ENCODE measurements at places on chromosomes 16 and 17.

- no peak for DNase-seq
Observed at GRCh38 chr17:45338996-45339535, 22.2 kb upstream of the MAP3K14 start.

DNA sequence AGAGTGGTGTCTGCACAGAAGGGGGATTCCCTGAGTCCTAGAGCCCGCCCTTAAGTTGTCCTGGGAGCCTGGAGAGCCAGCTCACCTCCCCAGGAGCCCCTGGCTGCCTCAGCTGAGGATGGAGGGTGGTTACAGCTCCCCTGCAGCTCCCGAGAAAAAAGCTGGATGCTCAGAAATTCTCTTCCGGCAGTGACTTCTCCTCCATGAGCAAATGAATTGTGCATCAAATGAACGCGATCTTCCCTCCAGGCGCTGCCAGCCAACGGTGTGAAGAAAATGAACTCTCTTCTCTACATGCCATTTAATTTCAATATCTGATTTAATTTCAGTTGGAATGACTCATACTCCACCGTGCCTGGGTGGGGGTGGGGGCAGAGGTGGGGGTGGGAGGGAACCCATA lies 14.3 kb upstream of the C16orf74 start:
- no peak for DNase-seq

DNA sequence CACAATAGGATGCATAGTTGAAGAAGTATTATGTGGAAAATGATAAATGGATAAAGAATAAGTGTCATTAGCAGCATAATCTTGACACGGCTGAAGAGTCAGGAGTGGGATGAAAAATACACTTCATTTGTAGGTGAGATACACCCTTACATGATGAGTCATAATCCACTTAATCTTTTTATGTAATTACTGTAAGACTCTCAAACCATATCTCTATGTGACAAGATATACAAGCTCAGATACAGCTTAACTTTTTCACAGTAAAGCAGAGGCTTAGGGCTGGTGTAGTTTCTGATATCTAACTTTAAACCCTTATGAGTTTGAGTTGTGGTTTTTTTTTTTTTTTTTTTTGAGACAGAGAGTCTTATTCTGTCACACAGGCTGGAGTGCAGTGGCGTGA lies 101.2 kb downstream of the FTO start:
- DNase-seq, result no peak

- DNase-seq, result no peak
Observed at GRCh38 chr17:50482110-50482509, 3.5 kb downstream of the RSAD1 start.

DNA sequence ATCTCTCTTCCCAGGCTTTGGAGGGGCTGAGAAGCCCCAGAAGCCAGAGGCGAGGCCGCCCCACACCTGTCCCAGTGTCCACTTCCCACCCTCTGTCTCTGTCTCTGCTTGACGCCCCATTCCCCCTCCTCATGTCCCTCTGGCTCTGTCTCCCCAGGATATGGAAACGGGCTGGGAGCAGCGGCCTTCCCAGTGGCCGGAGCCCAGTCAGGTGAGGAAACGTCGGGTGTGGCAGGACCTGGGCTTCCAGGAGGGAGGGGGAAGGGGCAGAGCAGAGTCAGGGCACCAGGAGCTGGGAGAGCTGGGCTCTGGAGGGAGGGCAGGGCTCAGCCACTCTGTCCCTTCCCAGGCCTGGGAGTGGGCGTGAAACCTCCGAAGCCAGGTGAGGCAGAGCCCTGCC lies 10.6 kb upstream of the PKMYT1 start:
- no peak for DNase-seq

DNA sequence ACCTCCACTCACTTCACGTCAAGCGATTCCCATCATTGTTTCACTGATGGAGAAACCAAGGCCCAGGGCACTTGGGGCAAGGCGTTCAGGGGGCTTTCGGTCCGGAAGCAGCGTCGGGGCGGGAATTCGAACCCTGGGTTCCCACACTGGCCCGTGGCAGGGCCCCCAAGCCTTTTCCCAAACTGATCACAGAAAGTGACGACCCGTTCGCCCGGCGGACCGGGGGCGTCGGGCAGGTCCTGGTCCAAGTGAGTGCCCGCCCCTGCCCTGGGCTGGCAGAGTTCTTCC lies 856 bp upstream of the MON1B start:
- no peak for DNase-seq

GRCh38 chr17:75454193-75454592 lies 2.2 kb upstream of the TMEM94 start:
- peak; percentile 91 for DNase-seq

DNA sequence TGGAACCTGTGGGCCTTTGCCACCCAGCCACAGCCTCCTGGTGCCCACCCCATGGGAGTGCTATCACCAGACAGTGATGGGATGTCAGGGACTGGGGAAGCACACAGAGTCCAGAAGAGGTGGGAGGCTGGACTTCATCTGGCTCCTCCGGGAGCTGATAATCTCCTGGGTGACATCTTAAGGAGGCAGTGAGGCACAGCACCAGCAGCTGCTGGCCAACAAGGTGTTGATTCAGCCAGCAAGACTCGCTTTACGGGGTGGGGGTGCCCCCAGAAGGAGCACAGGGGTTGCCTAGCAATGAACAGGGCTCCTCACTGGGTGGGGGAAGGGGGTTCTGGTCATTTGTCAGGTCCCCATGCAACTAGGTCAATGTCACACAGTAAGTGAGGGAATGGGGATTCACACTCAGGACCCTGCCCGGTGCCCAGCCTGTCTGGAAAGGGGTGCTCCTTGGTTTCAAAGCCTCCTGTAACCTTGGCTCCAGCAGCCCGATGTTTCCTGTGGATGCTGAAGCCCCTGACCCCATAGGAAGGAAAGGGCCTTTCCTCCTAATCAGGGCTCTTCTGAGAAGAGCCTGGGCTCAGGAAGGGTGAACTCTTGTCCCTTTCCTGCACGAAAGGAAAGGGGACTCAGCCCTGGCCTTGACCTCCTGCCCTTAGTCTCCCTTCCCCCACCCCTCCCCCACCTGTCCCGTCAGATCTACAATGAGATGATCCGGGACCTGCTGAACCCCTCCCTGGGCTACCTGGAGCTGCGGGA lies 17.7 kb downstream of the KIF19 start:
- no peak for DNase-seq

- DNase-seq, result peak; percentile 11
Observed at GRCh38 chr17:4199818-4200402, 56.9 kb downstream of the CYB5D2 start.

DNA sequence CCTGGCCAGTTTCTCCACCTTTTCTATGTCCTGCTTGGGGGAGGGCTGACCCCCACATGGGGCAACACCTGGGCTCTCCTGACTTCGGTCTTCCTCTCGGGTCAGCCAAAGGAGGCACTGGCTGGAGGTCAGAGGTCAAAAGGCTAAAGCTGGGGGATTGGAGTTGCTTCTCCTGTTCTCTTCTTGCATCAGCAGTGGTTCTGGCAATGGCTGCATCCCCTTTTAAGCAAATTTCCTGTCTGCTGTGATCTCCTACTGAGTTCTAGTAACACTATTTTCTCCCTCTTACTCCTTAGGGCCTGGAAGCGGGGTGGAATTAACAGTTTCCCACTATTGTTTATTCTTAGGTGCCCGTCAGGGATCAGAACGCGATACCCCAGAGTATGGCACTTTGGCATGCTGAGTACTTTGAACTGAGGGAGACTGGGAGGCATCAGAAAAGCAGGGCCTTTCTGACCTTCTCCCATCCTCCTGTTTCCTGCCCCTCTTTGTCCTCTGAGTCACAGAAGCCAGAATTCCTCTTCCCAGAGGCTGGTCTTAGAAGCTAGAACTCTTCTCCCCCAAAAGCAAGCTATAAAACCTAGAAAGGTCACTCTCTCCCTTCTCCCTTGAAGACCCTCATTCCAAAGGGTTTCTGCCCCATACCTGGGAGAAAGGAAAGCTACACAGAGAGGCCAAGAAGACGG lies 268.2 kb downstream of the STX8 start:
- no peak for DNase-seq

Data from RCC 7860 (cell line).